Stimulated activated CD8-positive, alpha-beta memory T cell treated with anti-CD3 and anti-CD28 coated beads, Interleukin-15, amount 100 ng/mL, for 24 hours (primary cell): ENCODE measurements at places on chromosomes 5 and 9.

DNA sequence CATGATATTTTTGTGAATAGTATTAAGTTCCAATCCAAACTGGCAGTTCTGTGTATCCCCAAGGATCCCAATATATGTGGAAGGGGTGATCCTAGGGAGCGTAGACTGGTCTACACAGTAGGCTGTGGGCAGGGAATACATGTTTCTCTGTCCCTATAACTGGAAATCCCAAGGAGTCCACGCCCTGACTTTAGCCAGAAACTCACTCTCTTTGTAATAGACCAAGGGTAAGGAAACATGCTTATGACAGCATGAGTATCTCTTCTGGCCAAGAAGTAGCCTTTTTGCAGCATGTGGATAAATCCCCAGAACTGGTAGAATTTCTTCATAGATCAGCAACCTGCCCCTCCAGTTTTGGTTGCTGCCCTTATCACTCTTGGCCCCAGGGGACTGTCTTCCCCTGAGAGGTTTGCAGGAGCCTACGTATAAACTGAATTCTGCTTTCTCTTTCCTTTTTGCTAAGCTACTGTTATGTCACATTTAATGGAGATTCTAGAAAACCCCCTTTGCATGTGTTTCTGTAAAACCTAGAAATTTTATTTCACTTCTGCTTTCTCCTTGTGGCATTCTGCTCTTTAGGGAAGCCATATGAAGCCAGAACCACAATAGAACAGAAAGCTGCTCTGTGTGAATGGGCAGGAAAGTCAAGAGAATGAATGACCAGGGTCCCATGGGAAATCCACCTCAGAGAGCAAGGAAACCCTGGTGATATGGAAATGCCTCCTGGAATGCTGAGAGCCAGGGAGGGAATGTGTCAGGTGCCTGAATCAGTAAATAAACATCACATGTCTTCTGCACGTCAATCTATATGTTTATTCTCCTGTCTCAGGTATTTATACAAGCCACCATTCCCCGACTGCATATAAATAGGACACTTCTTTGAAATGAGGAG, 3.5 kb downstream of the IFNA2 start:
- no peak for DNase-seq

GRCh38 chr5:157187046-157187754, 6.6 kb downstream of the ITK start:
- DNase-seq = no peak

- no peak for DNase-seq
These were observed 74.9 kb downstream of the CAMK4 start for GRCh38 chr5:111299067-111299481.

- no peak for DNase-seq
These were observed 53.2 kb downstream of the GALNT10 start for GRCh38 chr5:154243736-154244135.

- no peak for DNase-seq
These were observed 47.9 kb upstream of the HSPA9 start for GRCh38 chr5:138623053-138623452.

- no peak for DNase-seq
These were observed 42.6 kb upstream of the APC start for GRCh38 chr5:112694853-112695709.

DNA sequence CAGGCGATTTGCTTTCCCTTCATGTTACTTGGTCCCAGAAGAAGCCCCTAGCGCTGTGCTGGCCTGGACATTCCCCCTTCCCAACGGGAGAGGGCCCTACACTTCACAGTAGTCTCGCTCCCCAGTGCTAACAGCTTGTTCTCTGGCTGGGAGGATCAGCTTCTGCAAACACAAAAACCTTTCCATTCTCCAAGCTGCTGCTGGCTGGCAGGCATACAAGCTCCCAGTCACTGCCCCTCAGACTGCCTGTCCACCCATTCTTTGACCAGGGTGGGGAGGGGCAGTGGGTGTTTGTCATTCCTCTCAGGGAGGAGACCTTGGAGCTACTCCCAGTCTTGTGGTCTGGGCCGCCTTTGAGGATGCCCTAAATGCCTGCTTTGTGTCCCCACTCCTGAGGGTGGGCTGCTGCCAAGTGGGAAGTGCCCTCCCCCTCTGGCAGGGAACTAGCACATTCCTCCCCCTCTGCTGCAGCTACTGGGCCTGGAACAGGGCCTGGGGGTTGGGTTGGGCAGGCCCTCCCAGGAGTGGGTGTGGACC, 20.8 kb downstream of the ENHO start:
- no peak for DNase-seq

DNA sequence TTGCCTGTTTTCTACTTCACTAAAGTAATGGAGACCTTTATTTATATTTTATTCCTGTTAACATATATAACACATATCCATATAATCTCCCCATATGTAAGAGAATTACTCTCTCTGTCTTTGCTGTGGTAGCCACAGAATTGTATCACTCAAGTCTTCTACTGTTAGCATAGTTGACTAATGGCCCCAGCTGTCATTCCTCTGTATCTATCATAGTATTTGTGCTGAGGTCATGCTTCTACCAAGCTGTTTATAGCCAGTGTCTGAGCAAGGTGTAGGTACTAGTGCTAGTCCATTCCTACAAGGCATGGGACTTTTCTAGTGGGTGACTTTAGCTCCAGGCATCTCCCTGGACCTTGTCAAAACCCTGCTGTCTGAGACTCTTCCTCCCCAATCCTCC, 244.1 kb downstream of the KIAA0825 start:
- DNase-seq = no peak

DNA sequence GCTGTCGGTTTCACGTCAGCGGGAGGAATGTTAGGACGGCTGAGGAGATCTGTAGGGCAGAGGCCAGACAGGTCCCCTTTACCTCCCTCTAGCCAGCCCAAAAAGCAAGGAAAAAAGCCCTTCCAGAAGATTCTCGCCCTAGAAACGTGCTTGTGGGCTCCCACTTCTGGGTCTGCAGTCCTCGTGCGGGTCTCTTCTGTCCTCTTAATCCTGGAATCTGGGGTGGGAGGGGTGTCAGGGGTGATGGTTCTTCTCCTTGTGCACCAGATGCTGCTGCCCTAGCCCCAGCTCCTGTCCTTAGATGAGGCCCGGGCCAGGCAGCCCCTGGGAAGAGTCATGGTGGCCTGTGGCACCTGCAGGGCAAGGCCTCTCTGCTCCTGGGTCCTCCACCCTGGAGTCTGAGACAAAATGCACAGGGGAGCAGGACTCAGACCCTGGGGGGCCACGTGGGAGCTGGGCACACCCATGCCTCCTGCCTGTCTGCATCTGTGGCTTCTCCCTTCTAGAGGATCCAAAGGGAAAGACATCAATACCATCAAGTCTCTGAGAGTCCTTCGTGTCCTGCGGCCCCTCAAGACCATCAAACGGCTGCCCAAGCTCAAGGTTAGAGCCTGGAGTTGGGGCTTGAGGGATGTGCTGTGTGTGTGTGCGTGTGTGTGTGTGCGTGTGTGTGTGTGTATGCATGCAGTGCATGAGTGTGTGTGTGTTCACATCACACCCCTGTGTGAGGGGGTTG, 174.2 kb downstream of the CACNA1B start:
- DNase-seq = no peak

DNA sequence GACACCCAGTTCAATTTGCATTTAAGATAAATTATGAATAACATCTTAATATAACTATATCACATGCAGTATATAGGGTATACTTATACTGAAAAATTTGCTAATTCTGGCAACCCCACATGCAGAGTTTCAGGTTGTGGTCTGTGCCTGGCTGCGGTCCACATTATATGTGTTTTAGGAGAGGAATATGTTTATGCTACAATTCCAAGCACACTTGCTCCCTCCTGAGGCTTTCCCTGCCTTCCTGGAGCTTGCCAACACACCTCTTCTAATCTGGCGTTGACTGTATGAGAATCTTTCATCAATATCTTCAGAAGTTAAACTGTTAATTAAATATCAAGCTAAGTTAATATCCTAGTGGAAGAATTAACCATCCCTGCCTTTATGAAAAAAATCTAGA, 45.2 kb downstream of the SEMA5A start:
- DNase-seq = no peak

DNA sequence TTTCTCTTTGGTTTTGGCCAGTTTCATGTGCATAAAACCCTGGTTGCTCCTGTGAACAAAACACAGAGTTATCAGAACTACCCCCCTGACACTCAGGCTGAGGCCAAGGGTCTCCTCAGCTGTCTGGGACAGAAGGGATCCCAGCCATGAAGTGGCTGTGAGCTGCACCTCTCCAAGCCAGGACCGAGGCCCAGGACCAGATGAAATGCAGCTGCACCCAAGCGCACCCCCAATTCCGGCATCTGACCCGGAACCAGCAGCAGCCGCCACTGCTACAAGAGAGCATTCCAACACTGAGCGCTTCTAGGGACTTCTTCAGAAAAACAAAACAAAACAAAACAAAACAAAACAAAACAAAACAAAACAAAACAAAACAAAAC, 16.0 kb upstream of the SLC25A51 start:
- DNase-seq = no peak

GRCh38 chr9:74147906-74148305, 349.2 kb upstream of the RORB start:
- DNase-seq = no peak

GRCh38 chr9:31715250-31715649, 669.2 kb upstream of the ACO1 start:
- no peak for DNase-seq

DNA sequence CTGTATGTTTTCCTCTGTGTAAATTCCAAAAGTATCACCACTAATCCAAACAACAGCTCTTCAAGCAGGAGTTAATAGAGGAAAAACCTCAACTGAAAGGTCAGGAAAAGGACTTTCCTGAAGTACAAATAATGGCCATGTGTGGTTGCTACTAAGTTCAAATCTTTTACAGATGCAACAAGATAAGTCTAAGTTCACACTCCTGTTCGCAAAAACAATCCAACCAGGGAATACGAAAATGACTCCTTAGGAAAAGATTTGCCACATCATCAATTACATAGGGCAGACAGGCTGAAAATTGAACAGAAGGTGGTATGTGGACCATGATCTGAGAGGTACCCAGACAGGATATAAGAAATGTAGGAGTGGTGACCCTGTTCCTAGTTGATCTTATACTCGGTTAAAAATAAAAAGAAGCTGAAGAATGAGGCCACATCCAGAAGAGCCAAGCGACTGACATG, 210.2 kb downstream of the TSSK1B start:
- DNase-seq = no peak

GRCh38 chr5:59725392-59725767, 168.1 kb downstream of the PDE4D start:
- DNase-seq = no peak

GRCh38 chr5:88964831-88965230, 81.8 kb upstream of the MEF2C start:
- DNase-seq = no peak

- no peak for DNase-seq
These were observed 33.6 kb upstream of the IRX4 start for GRCh38 chr5:1916041-1917001.

DNA sequence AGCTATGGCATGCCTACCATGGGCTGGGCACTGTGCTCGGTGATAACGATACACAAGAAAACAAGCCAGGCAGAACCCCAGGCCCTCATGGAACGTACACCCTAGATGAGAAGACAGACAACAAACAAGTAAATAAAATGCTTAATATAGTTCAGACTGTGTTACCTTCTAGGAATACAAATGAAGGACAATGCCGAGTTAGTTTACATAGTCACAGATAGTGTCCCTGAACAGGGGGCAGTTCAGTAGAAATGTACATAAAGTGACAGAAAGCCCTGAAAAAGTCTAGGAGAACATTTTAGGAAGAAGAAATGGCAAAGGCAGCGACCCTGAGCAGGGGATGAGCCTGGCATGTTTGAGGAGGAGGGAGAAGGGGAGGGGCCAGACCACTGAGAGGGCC, 21.7 kb downstream of the SLC22A5 start:
- no peak for DNase-seq

- no peak for DNase-seq
These were observed 152.6 kb downstream of the CD180 start for GRCh38 chr5:67043796-67044511.

DNA sequence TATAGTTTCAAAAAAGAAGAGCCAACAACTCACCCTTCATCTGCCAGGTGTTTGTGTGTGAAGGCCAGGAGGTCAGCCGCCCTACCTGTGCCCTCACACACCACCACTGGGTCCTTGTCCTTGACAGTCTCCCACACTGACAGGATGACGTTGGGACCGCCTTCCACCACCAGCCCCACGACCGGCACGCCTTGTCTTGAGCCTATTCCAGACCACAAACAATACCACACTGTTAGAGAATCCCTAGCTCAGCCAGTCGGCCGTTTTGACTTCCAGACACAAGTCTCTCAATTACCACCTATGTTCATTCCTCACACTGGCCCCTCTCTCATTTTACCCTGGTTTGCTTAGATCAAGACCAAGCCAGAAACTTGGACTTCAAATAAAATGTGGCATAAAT, 66.1 kb downstream of the TRPM6 start:
- no peak for DNase-seq

DNA sequence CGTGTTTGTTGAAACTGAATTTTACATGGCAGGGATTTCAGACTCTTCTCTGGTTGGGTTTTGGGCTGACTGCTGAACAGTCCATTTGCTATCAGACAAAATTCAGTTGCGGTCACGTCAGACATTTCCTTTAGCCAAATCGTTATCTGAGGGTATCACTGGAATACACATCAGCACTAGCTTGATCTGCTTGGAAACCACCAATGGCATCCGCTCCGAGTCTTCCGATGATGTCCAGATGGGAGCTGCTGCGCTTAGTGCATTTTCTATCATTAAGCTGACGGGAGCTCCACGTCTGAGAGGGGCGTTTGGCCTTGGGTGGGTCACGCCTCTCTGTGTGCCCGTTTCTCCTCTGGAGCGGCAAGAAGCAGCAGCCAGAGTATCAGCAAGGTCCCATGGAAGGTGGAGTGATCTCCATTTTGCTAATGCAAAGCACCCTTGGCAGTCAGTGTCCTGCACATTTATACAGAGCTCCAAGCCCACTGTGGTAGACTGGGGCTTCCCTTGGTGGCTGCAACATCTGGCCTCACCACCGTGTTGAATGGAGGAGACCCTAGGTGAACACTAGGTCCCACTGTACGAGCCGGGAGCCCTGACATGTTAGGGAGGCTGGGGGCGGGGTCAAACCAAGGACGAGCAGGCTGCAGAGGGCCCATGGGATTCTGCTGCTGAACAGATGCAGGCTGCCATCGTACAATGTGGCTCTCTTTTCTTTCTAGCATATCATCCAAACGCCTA, 134.6 kb upstream of the PHYKPL start:
- DNase-seq = no peak

DNA sequence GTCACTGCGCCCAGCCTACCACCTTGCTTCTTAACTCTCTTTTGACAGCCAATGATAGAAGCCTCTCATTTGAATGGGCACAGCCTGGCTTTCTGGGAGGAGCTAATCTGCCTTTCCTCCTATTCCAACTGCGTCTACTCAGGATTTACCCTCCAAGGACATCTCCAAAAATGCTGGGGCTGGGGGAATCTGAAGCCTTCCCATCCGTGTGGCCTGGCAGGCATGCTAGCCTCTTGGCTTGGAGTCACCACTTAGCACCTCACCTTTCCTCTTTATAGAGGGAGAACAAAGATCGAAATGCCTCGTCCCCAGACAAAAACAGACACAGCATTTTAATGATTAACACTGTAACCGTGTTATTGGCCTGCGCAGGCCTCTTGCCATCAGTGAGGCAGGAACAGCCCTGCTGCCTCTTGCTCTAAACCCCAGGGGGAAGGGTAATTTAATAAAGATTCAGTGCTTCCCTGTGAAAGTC, 108.2 kb upstream of the KLF4 start:
- DNase-seq = no peak
